Stimulated activated CD4-positive, alpha-beta T cell treated with anti-CD3 and anti-CD28 coated beads, Interleukin-1b, Interleukin-23, amount 100 ng/mL, for 48 hours (primary cell): ENCODE measurements at places on chromosomes 13 and 19.

DNA sequence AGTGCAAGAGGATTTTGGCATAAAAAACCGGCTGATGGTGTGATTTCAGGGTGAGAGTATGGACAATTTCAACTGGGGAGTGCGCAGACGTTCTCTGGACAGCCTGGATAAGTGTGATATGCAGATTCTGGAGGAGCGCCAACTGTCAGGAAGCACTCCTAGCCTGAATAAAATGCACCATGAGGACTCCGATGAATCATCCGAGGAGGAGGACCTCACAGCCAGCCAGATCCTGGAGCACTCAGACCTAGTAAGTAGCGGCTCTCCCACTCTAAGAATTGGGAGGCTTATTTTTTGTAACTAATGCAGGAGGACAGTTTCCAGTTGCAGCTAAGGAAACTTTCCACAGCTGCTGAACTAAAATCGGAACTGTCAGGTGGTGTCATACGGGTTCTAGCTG lies 53.6 kb downstream of the ZAR1L start:
- no peak for DNase-seq

GRCh38 chr19:41701401-41702075 lies 6.9 kb upstream of the CEACAM5 start:
- DNase-seq: no peak

DNA sequence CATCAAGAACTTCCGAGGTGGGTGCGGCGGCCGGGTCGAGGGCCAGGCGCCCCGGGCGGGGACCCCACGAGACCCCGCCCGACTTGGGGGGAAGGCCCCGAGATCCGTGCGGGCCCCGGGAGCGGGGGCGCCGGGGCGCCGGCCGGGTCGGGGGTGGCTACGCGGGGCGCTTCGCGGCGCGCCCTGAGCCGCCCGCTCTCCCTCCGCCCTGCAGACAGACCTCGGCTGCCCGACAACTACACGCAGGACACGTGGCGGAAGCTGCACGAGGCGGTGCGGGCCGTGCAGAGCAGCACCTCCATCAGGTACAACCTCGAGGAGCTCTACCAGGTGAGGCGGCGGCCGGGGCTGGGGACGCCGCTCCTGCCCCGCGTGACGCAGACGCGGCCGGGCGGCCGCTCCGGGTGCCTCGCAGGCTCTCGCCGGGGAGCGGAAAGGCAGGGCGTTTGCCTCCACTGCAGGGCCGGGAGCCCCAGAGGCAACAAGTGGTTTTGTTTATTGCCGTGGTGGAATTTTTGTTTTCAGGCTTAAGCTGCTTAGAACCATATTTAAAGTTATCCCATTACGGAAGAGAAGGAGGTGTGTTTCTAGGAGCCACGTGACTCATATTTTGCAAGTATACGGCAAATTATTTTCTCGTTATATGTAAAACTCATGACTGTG lies 477 bp downstream of the CUL4A start:
- DNase-seq: peak; percentile 76

DNA sequence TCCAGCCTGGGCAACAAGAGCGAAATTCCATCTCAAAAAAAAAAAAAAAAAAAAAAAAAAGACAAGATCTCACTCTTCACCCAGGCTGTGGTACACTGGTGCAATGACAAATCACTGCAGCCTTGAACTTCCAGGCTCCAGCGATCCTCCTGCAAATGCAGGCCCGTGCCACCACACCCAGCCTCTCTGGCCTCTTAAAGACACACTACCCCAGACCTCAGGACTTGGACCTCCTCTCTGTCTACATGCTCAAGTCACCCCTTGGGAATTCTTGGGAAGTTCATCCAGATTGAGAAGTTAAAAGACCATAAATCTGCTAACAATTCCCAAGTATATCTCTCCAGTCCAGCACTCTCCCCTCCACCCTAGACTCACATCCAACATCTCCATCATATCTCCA lies 10.6 kb upstream of the HIPK4 start:
- no peak for DNase-seq

DNA sequence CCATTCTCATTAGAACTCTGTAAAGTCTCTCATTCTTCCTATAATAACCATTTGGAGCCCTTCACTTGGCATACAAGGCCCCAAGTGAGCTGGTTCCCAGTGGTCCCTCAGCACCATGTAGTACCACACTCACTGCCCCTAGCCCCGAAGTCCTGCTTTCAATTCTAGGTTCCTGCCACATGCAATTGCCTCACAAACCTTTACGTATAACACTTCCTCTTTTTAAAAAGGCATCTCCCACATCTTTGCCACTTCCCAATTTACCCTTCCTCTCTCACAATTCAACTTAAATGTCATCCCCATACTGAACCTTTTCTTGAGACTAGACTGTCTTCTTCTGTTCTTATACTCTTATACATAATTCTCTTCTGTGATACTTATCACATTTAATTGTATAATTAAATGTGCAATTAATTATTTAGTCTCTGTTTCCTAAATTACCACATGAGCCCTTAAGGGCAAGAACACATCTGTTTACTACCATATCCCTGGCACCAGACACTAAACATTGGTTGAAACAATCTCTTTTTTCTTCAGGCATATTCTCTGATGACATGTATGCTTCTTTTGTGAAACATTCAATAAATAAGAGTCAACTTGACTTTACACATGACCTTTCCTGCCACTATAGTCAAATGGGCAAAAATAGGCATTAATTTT lies 304.0 kb downstream of the SPRY2 start:
- DNase-seq: no peak

GRCh38 chr13:75968103-75968838 lies 332.1 kb downstream of the LMO7 start:
- DNase-seq: no peak

- DNase-seq: no peak
Measured at GRCh38 chr13:44840131-44840530, 149.1 kb downstream of the NUFIP1 start.

DNA sequence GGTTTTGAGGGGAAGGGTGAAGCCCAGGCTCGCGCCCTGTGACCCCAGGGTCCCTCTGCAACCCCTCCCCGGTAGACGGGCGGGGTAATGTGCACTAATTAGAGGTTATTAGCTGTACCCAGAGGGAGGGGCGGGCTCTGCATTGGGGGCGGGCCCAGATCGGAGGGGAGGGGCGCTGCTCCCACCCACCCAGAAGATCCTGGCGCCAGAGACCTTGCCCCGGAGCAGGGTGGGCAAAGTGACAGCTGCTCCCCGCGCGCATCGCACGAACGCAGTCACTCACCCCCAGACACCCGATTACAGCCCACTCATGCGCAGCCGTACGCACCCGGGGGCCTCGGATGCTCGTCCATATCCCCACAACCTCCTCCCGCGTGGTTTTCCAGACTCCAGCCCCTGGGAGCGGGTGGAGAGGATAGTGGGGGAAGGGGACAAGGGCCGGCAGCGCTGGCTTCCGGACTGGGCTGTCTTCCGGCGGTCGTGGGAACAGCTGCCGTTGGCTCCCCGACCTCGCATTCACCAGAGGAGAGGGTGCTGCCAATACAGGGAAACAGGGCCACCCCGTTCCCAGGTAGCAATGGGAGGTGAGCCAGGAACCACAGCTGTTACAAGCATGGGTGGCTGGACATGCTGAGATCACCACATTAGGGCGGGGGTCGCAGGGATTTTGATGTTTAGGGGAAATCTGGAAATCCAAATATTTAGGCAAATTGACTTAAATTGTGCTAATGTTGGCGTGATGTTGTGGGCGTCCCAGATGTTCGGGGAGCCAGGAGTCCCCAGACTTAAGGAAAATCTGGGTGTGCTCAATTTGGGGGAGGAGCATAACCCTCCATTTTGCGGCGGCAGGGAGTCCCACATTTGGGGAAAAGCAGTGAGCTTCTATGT lies 2.9 kb upstream of the HOOK2 start:
- peak; percentile 42 for DNase-seq

- DNase-seq: no peak
Measured at GRCh38 chr13:98549728-98550317, 27.1 kb downstream of the STK24 start.

GRCh38 chr13:49540552-49540951 lies 44.8 kb downstream of the PHF11 start:
- no peak for DNase-seq

DNA sequence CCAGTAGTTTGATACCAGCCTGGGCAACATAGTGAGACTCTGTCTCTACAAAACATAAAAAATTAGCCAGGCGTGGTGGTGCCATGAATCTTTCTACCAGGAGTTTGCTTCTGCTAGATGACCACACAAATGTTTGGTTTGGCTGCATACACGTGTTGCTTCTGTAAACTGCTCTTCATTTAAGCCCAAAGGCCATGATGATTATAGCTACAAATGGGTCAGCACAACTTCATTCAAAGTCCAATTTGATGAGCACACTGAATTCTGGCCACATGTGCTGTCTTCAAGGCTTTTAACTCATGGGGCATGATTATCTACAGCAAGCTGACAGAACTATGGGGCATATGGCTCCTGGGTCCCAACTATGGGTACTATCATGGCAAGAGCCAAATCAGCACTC lies 46.3 kb upstream of the DCT start:
- no peak for DNase-seq

DNA sequence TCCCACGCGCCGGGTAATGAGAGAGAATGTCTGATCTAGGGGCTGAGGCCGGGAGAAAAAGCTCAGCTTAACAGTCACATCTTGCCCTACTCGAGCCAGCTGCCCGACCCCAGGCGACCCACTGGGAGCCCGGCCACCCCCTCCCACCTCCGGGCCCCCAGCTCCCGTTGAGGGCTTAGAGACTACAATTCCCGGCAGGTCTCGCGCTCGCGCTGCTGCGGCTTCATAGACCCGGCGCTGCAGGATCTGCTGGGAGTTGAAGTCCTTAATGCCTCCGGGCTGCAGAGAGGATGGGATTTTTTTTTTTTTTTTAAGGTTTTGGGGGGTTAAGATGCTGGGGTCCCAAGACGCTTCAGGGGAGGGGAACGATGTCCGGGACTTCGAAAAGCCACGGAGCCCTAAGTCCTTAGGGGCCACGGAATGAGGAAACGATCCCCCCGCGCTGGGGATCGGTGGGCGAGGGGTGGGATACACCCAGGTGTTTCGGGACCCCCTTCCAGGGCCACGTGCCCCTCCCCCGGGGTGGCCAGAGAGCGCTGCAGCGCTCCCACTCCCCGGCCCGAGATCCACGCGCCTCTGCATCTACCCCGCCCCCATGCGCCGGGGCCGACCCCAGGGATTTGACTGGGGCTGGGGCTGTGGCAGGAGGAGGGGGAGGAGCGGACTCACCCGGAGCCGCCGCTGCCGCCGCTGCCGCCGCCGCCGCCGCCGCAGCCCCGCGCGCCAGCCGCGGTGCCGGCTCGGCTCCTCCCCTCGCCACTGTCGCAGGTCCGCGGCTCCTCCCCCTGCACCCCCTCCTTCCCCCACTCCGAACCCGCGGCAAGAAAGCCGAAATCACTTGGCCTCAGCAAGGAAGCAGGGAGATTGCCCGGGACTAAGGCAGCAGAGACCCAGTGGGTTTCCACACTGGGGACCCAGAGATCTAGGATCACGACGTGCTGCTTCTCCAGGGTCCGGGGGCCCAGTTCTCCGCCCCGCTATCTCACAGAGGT lies at the start of gene SYT3:
TSS of gene SYT3 (minus strand) at position 761 of the 992 bp plus-strand sequence. CDS start 2,470 bp downstream, outside the sequence.
- DNase-seq: peak; percentile 33

- DNase-seq: no peak
Measured at GRCh38 chr19:53876651-53877224, 5.3 kb upstream of the PRKCG start.

- DNase-seq: no peak
Measured at GRCh38 chr13:22110368-22110767, 439.5 kb downstream of the FGF9 start.
